ENCODE measurements at places on chromosomes 12 and 14.

DNA sequence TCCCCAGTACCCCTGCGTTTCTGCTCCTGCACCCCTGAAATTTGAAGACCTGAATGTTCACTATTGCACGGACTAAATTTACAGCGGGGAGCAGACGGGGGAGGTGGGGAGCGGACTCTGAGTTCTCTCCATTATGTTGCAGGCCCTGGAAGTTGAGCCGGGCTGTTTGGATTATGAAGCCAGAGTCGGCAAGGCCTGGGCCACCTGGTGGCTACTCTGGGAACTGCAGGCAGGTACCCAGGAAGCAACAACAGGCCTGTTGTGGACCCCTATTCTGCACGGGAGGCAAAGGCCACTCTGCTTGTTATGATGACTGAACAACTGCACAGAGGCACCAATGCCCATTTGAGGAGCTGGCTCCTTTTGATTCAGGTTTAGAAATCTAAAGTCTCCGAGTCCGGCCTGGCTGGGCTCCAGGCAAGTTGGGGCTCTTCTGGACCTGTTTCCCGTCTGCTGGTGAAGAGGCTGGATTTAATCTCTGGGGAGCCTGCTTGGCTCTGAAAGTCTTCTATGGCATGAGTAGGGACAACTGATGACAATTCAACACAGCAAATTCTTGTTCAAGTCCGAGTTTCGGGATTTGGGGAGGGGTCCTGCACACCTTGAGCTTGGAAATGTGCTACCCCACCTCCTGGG is 34.1 kb upstream of the FAM181A start:
- no peak for DNase-seq

- DNase-seq, result no peak
These were observed 53.7 kb downstream of the SYT1 start for GRCh38 chr12:78918268-78918667.

DNA sequence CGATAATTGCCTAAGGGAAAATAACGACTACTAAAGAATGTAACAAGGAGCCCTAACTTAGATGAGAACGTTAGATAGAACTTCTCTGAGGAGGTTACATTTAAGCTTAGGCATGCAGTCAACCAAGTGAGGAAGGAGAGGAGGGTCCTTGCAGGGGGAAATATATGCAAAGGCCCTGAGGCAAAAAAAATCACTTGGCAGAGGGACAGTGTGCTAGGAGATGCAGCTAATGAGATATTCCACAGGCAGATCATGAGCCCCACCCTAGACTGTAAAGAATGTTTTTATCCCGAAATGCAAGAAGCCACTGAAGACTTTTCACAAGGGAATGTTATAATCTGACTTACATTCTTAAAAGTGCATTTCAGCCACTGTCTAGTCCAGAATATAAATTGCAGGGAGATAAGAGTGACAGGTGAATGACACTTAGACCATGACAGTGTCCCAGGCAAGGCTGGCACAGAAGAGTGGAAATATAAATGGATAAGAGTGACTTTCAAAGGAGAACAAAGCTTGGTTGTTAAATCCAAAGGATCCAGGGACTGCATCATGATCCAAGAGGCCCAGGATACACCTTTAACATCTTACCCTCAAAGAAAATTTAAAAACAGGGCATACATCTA is 61.0 kb downstream of the PPM1H start:
- DNase-seq, result no peak

GRCh38 chr12:5656836-5657235 is 224.9 kb downstream of the NTF3 start:
- DNase-seq, result no peak

GRCh38 chr12:48556631-48557030 is 13.2 kb downstream of the LALBA start:
- no peak for DNase-seq

DNA sequence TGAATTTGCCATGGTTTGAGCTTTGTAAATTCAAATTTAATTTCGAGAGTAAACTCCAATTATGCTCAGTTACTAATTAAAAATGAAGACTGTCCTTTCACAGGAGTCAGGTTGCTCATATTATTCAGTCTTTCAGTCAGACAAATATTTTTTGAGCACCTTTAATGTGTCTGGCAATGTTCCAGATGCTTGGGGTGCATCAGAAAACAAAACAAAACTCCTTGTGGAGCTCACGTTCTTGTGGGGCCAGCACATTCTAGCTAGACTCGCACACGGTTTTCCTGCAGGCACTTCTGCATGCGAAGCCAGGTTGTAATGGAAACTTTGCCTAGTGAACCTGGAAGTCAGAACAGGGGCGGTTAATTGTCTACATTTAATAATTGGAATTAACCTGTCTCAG is 64.0 kb upstream of the ATF1 start:
- DNase-seq, result no peak

- DNase-seq, result no peak
These were observed at the start of gene RASAL1 for GRCh38 chr12:113135178-113136127. RASAL1 (minus strand) TSS chr12:113135761; CDS start chr12:113135462, 299 bp downstream.

- DNase-seq, result no peak
These were observed 830 bp upstream of the LPCAT3 start for GRCh38 chr12:7019043-7019569.

All from NCI-H1417 treated with DMSO at 0.1 percent for 48 hours (cell line).